ENCODE measurements at places on chromosomes 7 and 10. TPM values are rescaled to one million over a fixed set of nuclear protein-coding genes. Genes with fewer than 3 reads are reported as not detected.

ATOH7 gene
- total RNA-seq: not detected

SFTPA1 gene
- total RNA-seq: 0.32 TPM

MRC1 gene
- total RNA-seq: 1.2 TPM

TUBB8 gene
- not detected for total RNA-seq

STEAP2 gene
- total RNA-seq: 2.4 TPM

TMEM229A gene
- not detected for total RNA-seq

NAPEPLD gene
- total RNA-seq: 3.3 TPM

SPDYE5 gene
- not detected for total RNA-seq

- peak; percentile 92 for ATAC-seq
Measured at GRCh38 chr7:42774436-42774835, 137.4 kb downstream of the C7orf25 start.

DNA sequence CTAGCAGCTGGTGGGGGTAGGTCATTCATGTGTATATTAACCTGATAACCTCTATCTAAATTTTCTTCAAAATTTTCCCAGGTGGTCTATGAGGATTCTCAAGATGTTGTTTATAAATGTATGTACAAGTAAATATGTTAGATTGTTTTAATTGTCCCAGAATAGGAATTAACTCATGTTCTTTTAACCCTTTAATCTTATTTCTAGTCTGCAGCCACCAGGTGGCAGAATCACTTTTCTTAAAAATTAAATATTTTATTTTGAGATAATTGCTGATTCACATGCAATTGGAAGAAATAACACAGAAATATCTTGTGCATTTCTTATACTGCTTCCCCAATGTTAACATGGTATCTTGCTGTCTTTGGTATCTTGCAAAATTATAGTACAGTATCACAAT lies 589.5 kb downstream of the ARL4A start:
- no peak for ATAC-seq

GRCh38 chr7:51344406-51345138 lies 28.0 kb upstream of the COBL start:
- no peak for ATAC-seq

GRCh38 chr7:111029141-111029572 lies 61.8 kb upstream of the LRRN3 start:
- no peak for ATAC-seq

- peak; percentile 5 for ATAC-seq
Measured at GRCh38 chr10:137031-137430, 1.8 kb downstream of the ZMYND11 start.

- peak; percentile 9 for ATAC-seq
Measured at GRCh38 chr7:378551-379455, 88.8 kb downstream of the FOXL3 start.
